ENCODE measurements at places on chromosomes 6 and 20. TPM values are rescaled to one million over a fixed set of nuclear protein-coding genes. Genes with fewer than 3 reads are reported as not detected.

Gene ELOVL2
- total RNA-seq, result 10.6 TPM

GRCh38 chr6:2738373-2738979, 12.2 kb downstream of the MYLK4 start:
- H3K27ac ChIP-seq, result no peak overlapping the region
- H3K27me3 ChIP-seq, result no peaks in the 10 kb centered on the region
- peak; percentile 80 for DNase-seq
- H3K36me3 ChIP-seq, result no peaks in the 10 kb centered on the region
- H3K4me1 ChIP-seq, result peaks cover 11% of the 10 kb centered on the region

DNA sequence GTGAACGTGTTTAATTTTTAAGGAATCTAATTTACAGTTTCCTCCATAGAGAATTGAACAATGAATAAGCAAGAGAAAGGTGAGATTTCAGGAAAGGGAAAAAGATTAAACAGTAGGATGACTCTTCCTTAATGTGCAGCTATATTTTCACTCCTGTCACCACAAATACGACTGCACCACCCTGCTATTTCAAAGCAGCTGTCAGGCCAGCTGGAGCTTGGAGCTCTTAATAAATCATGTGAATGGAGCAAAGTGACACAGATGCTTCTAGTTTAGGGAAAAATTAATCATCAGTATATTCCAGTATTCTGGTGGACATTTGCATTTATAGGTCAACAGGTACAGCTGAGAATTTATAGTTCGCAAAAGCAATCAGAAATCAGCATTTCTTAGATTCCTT, 56.5 kb upstream of the PKIB start:
- H3K27ac ChIP-seq, result no peak overlapping the region
- H3K4me3 ChIP-seq, result no peak overlapping the region
- H3K4me1 ChIP-seq, result no peaks in the 10 kb centered on the region
- no peak for DNase-seq
- no peaks in the 10 kb centered on the region for H3K27me3 ChIP-seq

GRCh38 chr6:35491558-35492257, 5.2 kb downstream of the TEAD3 start:
- 0 out of 2 replicates have a peak, but pooled peaks cover 5% of the 10 kb centered on the region for H3K36me3 ChIP-seq
- H3K27me3 ChIP-seq, result no peaks in the 10 kb centered on the region
- H3K27ac ChIP-seq, result peak overlapping the region; percentile 79

- H3K4me1 ChIP-seq, result no peaks in the 10 kb centered on the region
- DNase-seq, result no peak
- H3K4me3 ChIP-seq, result no peak overlapping the region
- no peaks in the 10 kb centered on the region for H3K27me3 ChIP-seq
Observed at GRCh38 chr6:62119401-62119800, 166.6 kb downstream of the KHDRBS2 start.

Measured in IMR-90 (cell line).